ENCODE measurements at places on chromosomes 7 and 10. TPM values are rescaled to one million over a fixed set of nuclear protein-coding genes. Genes with fewer than 3 reads are reported as not detected.
A peak's percentile ranks its signal among the peaks of the same experiment; 100 is the strongest.

The CALD1 gene
- total RNA-seq, result not detected

The SEC31B gene
- 164 TPM for total RNA-seq

The GPR146 gene
- 3.1 TPM for total RNA-seq

The SLC18A3 gene
- not detected for total RNA-seq

The GDF2 gene
- total RNA-seq, result not detected

The VSTM2A gene
- total RNA-seq, result not detected

The COL17A1 gene
- total RNA-seq, result not detected

GRCh38 chr7:133201470-133201869 is 51.4 kb upstream of the EXOC4 start:
- no peak overlapping the region for H3K4me3 ChIP-seq
- no peaks in the 10 kb centered on the region for H3K4me1 ChIP-seq
- no peak for DNase-seq
- H3K27ac ChIP-seq, result no peak overlapping the region

- H3K36me3 ChIP-seq, result no peaks in the 10 kb centered on the region
- H3K27ac ChIP-seq, result no peak overlapping the region
- no peaks in the 10 kb centered on the region for H3K27me3 ChIP-seq
- no peak overlapping the region for H3K4me3 ChIP-seq
Observed at GRCh38 chr7:148045521-148045920, 545.0 kb upstream of the C7orf33 start.

GRCh38 chr7:111364413-111364812 is 197.9 kb downstream of the IMMP2L start:
- H3K27me3 ChIP-seq, result no peaks in the 10 kb centered on the region
- H3K4me1 ChIP-seq, result no peaks in the 10 kb centered on the region
- no peak for DNase-seq
- no peaks in the 10 kb centered on the region for H3K36me3 ChIP-seq
- H3K4me3 ChIP-seq, result no peak overlapping the region
- no peak overlapping the region for H3K27ac ChIP-seq

GRCh38 chr7:70455925-70456324 is 676.0 kb upstream of the GALNT17 start:
- no peak for DNase-seq
- no peaks in the 10 kb centered on the region for H3K36me3 ChIP-seq
- H3K27ac ChIP-seq, result no peak overlapping the region
- no peak overlapping the region for H3K4me3 ChIP-seq
- no peaks in the 10 kb centered on the region for H3K27me3 ChIP-seq

DNA sequence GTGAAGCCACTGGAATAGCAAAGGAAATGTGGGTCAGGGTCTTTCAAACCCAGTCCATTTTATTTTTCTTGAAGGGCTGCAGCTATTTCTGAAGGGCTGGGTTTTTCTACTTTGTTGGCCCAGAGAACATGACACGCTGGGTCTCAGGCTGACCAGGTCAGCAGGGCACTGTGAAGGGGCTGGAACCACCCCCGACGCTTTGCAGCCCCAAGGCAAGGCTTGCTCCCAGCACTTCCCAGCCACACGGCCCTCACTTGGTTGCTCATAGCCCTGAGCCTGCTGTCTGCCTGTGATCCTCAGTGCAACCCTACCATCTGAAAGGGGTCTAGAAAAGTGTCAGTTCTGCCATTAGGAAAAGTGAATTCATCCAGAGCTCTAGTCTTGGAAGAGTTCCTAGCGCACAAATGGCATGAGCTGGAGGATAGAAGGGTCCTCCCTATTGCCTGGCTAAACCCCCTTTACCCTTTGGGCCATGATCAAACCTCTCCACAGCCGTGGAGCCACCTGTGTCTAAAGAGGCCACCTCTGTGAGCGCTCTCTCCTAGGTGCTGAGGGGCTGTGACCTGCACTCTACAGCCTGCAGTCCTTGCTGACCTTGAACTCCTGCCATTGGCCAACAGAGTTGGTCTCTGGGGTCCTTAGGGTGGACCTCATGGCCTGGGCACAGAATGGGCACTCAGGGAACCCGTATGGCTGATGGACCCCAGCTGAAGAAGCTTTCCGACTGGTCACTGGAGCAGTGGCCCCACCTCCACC is 132.0 kb downstream of the RGS10 start:
- no peaks in the 10 kb centered on the region for H3K36me3 ChIP-seq
- H3K4me1 ChIP-seq, result peaks cover 6% of the 10 kb centered on the region
- no peaks in the 10 kb centered on the region for H3K27me3 ChIP-seq
- no peak for DNase-seq

- no peaks in the 10 kb centered on the region for H3K4me1 ChIP-seq
- DNase-seq, result no peak
- no peaks in the 10 kb centered on the region for H3K36me3 ChIP-seq
- H3K27ac ChIP-seq, result no peak overlapping the region
Observed at GRCh38 chr10:95425592-95426465, 135.0 kb upstream of the PDLIM1 start.

DNA sequence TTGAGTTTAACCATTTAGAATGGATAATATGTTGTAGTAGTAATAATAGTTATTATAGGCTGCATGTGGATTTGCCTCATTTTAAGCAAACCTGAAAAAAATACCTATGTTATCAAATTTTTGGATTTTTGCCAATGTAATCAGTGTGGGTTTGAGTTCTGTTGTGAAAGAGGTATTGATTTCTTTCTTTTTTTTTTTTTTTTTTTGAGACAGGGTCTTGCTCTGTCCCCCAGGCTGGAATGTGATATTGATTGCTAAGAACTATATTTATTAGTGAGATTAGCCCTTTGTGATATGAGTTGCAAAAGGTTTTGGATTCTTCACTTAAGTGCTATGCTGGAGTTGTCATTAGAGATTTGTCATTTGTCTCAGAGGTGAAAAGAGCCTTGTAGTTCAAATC is 124.4 kb downstream of the ST7 start:
- H3K4me1 ChIP-seq, result peaks cover 3% of the 10 kb centered on the region
- peaks cover 2% of the 10 kb centered on the region for H3K27me3 ChIP-seq
- DNase-seq, result no peak
- H3K27ac ChIP-seq, result no peak overlapping the region
- H3K36me3 ChIP-seq, result peaks cover 3% of the 10 kb centered on the region

- no peak overlapping the region for H3K4me3 ChIP-seq
- no peaks in the 10 kb centered on the region for H3K36me3 ChIP-seq
- no peak overlapping the region for H3K27ac ChIP-seq
- no peaks in the 10 kb centered on the region for H3K4me1 ChIP-seq
- H3K27me3 ChIP-seq, result no peaks in the 10 kb centered on the region
Observed at GRCh38 chr10:2205406-2205805, 468.1 kb upstream of the ADARB2 start.

- H3K27me3 ChIP-seq, result peaks cover 13% of the 10 kb centered on the region
- H3K36me3 ChIP-seq, result no peaks in the 10 kb centered on the region
- H3K4me3 ChIP-seq, result peak overlapping the region; percentile 4
- peak overlapping the region; percentile 23 for H3K27ac ChIP-seq
- peak; percentile 54 for DNase-seq
- peaks cover 30% of the 10 kb centered on the region for H3K4me1 ChIP-seq
Observed at GRCh38 chr10:85612378-85612775, 754.2 kb downstream of the GRID1 start.

DNA sequence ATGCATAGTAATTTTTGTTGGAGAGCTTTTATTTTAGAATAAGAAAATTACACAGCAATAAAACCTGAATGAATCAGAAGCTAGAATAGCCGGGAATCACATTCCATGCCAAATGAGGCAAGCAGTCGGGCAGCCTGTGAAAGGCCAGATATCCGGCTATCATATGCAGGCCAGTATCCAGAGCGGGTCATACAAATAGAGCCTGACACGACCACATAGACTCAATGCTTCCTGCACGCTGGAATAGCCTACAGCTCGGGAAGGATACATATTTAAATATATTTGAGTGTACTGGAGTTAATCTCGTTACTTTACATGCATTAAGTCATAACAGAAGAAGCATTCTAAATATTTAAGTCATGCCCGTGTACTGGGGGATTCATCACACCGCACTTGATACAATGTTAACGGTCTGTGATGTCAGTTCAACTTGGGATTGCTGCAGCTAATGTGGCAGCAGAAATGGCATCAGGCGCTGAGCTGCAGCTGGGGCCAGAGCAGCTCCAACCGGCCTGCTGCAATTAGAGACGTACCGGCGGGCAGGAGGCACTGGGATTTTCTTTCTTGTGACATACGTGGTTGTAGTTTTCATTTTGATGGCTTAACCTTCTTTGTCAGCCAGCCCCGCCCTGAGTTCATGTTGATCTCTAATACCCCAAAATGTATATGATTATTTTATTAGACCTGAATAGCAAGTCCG is 112.0 kb downstream of the EBF3 start:
- H3K27ac ChIP-seq, result no peak overlapping the region
- no peak for DNase-seq
- H3K27me3 ChIP-seq, result no peaks in the 10 kb centered on the region
- H3K4me1 ChIP-seq, result no peaks in the 10 kb centered on the region

Data from activated CD8-positive, alpha-beta T cell treated with anti-CD3 and anti-CD28 coated beads, Interleukin-2, amount 10 ng/mL, durations not matched to agents 7 days and 5 days (primary cell).